Bronchial epithelial cell (primary cell): ENCODE measurements at places on chromosomes 4 and X. TPM values are rescaled to one million over a fixed set of nuclear protein-coding genes. Genes with fewer than 3 reads are reported as not detected.

- DNase-seq = no peak
Observed at GRCh38 chr4:112860830-112861690, 188.4 kb upstream of the ANK2 start.

- peak; percentile 18 for DNase-seq
Observed at GRCh38 chrX:40646489-40647306, 663 bp downstream of the CXorf38 start.

DNA sequence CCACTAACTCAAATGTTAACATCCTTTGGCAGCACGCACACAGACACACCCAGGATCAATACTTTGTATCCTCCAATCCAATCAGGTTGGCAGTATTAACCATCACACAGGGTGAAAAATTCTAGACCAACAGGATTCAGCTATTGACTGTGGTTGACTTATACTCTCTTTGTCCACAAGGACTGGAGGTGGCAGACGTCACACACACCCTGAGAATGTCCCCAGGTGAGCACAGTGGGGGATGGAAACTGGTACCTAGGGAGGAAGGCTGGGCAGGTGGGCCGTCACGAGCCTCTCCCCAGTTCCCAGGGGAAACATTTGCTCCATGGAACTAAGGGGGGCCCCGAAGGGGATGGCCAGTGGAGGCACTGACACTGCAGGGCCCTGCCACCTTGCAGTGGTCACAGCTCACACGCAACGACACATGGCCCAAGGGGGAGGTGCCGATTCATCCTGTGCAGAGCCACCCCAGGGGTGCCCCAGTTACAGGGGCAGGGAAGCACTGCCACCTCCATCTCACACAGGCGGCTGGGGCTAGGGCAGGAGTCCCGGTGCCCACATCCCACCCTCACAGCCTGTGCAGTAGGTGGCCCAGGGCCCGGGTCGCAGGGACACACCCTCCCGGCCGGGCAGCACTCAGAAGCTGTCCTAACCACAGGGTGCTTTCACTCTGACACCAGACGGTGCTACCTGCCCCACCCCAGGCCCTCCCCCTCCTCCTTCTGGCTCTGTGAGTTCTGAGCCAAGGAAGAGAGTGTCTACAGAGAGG, 17.4 kb downstream of the ZFYVE28 start:
- no peak for DNase-seq

DNA sequence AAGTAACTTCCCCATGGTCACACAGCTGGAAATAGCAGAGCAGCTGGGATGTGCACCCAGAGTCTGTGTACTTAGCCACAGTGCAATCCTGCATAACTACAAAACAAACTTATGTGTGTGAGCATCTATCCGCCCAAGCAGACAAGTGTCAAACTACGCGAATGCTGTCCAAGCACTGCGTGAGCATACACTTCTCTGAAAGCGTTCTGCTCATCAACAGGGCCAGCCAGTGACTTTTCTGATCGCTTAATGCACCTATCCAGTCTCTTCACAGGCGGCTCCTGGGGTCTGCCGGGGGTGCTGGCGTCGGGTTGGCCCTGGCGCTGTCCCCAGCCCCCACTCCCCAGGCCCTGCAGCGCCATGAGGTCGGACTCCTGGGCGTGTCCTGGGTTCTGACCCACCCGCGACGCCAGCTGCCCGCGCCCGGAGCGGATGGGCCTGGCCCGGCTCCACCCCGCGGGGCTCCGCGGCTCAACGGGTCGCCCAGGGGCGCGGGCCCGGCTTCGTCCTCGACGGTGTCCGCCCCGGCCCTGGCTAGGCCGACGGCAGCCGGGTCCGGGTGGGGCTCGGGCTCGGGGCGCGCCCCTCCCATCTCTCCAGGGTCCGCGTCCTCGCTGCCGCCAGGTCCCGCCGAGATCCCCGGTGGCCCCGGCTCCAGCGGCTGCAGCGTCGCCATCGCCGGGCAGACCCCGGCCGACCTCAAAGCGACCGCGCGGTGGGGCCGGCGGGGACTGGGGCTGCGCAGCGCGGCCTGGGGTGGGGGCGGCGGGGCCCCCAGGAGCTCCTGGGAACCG, 1.3 kb upstream of the ZNF141 start:
- DNase-seq = no peak

DNA sequence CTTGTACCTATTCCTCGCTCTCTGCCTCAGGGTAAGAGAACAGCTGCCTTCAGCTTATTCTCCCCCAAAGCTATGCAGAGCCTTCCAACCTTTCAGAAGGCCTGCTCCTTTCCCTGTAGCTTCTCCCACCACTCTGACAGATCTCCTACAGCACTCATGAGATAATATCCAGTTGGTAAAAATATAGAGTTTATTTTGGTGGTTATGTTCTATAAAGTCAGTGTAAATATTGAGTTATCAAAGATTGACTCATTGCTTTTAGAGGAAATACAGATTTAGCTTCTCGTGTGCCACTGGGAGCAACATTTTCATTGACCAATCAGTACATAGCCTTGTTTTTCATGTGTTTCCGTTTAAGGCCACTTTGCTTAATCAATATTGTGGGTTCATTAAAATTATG, 216.2 kb upstream of the TECRL start:
- DNase-seq = no peak

- DNase-seq = peak; percentile 70
Observed at GRCh38 chr4:72970756-72971155, 98.8 kb downstream of the COX18 start.

DNA sequence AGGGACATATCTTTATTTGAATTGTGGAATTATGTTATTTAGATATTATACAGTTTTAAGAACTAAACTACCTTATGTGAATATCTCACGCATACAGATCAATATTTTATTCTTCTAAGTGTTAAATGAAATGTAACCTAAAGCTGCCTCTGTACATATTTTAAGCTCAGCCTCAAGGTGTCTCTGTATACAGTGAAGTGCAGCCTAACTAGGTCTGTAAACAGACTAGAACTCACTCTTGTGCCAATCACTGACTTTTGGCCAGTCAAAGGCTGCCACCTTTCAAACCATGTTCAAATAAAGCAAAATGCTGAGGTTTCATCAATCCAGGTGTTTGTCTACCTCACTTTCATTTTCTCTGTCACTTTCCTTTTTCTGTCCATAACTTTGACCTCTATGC, 1074.5 kb upstream of the PRKX start:
- DNase-seq = peak; percentile 18

GRCh38 chr4:140047786-140048185, 106.2 kb downstream of the MAML3 start:
- DNase-seq = no peak

DNA sequence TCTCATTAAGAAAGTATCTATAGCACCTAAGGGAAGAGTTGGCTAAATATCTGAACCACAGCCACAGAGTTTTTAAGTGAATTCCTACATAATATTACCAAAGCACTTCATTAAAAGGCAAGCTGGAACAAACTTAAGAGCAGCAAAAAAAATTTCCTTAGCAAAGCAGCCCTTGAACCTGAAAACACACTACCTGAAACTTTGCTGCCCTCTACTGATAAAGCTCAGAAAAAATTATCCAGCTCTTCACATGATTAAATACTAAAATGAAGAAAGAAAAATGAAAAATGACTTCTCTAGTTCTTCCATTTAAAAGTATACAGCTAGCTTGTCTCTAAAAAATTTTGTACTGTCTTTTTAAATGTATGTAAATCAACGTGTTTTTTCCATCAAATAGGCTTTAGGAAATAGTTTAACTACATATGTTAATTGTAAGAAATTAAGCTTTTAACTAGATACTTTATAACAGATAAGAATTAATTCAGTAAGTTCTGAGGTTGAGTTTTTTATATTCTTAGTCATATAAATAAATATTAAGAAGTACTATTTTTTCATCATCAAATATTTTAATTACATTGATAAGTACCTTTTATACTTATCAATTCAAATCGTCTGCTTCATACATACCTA, 156.1 kb downstream of the STPG2 start:
- DNase-seq = peak; percentile 60

- no peak for DNase-seq
Observed at GRCh38 chrX:13144927-13145655, 100.7 kb upstream of the FAM9C start.

DNA sequence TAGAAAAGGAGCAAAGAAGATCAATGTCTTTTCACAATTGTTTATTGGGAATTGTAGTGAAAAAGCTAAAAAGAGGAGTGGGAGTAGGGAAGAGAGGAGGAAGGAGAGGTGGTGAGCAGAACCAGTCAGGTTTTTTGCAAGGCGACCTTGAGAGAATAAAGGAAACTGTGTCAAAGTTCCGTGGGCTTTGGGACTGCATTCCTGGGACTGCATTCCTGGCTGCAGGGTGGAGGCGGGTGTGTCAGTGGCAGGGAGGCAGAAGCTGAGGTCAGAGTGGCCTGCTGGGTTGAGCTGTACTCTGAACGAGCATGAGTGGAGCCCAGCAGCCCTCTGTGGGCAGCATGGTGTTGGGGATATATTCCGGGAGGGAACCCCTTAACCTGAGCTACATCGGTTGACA, 66.8 kb upstream of the UCP1 start:
- DNase-seq = peak; percentile 46

DNA sequence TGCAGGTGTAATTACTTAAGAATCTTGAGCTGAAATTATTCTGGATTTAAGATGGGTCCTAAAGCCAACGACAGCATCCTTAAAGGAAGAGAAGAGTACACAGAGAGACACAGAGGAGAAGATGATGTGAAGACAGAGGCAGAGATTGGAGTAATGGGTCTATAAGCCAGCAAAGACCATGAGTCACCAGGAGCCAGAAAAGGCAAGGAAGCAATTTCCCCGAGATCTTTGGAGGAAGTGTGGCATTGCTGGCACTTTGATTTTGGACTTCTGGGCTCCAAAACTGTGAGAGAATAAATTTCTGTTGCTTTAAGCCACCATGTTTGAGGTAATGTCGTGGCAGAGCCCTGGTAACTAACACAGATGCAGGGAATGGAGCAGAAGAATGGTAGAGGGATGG, 32.4 kb upstream of the LGI2 start:
- no peak for DNase-seq

The ETDB gene
- not detected in 2 replicates for total RNA-seq

The ERVMER34-1 gene
- 0.51 and 3.2 TPM in 2 replicates for total RNA-seq

The TMEM154 gene
- 22.4 and 39.4 TPM in 2 replicates for total RNA-seq

The KIAA1210 gene
- not detected in 2 replicates for total RNA-seq

The SORCS2 gene
- total RNA-seq = under 0.01 and 1.0 TPM in 2 replicates

The EGF gene
- 0.51 and 1.1 TPM in 2 replicates for total RNA-seq
